ENCODE measurements at places on chromosomes 13 and 19.

GRCh38 chr13:35283856-35284255 lies 192.6 kb downstream of the MAB21L1 start:
- DNase-seq = no peak

DNA sequence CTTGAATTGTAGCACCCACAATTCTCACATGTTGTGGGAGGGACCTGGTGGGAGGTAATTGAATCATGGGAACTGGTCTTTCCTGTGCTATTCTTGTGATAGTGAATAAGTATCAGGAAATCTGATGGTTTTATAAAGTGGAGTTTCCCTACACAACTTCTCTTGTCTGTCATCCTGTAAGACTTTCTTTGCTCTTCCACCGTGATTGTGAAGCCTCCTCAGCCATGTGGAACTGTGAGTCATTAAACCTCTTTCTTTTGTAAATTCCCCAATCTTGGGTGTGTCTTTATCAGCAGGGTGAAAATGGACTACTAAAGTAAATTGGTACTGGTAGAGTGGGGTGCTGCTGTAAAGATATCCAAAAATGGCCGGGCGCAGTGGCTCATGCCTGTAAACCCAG lies 215.6 kb downstream of the LIG4 start:
- no peak for DNase-seq

GRCh38 chr13:48094404-48094780 lies 512 bp downstream of the MED4 start:
- peak; percentile 47 for DNase-seq

- no peak for DNase-seq
Measured at GRCh38 chr13:94419304-94419924, 60.1 kb downstream of the DCT start.

DNA sequence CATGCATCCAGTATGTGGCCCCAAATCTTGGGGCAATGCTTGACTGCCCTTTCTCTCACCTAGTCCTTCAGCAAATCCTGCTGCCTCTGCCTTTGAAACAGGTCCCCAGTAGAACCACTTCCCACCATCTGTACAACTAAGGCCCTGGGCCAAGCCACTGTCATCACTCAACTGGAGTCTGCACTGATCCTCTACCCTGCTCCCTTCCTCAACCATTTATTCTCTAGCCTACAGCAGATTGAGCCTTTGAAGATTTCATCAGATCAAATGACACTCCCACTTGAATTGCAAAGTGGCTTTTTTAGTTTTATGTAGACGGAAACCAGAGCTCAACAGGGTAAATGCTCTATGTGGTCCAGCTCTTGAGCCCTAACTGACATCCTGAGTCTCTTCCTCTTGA lies 43.5 kb downstream of the ATP8A2 start:
- peak; percentile 5 for DNase-seq

DNA sequence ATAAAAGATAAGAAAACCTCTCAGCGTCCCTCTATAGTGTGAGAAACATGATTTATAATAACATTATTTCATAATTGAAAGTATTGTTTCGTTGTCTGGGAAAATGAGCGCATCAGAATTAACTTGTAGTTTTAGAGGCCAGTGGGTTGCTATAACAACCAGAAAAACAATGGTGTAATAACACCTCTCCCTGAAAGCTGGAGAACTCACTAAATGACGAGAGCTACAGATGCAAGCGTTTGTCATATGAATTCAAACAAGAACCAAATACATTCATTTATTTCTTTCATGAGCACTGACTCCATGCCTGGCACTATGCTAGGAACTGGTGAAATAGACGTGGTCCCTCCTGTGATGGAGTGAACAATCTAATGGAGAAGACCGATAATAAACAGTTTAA lies 16.3 kb downstream of the KBTBD7 start:
- no peak for DNase-seq

DNA sequence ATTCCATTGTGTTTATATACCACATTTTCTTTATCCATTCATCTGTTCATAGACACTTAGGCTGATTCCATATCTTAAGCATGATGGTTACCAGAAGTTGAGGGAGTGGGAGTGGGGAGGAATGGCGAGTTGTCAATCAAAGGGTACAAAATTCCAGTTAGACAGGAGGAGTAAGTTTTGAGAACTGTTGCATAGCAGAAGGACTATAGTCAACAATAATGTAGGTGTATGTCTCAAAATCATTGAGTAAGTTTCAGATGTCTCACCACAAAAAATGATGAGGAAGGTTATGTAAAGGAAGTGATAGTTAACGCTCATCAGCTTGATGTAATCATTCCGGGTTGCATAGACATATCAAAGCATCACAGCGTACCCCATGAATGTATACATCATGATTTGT lies 4.6 kb upstream of the UBL3 start:
- no peak for DNase-seq

- DNase-seq = no peak
Measured at GRCh38 chr19:7706955-7707456, 5.1 kb upstream of the FCER2 start.

DNA sequence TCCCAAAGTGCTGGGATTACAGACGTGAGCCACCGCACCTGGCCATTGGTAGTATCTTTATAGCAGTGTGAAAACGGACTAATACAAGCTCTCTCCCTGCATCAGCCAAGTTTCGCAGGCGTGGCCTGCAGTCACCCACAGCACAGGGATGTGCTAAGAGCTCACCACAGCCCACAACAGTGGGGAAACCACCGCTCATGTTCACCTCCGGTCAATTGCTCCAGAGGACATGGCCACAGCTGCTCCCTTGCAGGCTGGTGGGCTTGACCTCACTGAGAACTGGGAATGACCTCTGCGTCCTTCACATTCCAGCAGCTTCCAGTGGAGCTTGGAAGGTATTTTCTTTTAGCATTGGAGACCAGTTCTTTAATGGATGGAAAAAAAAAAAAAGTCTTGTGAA lies 156.4 kb downstream of the KCTD15 start:
- DNase-seq = no peak

DNA sequence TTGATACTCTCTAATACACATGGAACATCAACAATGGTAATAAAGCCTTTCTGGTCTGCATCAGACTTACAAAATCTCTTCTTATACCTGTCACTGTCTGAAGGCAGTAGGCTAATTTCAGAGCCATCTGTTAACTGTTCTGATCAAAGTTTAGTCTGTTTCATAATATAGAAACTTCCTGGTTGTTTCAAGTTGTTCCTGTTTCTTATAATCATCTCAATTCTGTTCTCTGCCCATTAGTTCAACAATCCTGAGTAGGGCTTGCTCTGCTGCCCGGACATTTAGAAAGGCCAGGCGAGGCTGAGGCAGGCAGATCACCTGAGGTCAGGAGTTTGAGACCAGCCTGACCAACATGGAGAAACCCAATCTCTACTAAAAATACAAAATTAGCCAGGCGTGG lies 5.4 kb upstream of the ZSCAN5A start:
- no peak for DNase-seq

DNA sequence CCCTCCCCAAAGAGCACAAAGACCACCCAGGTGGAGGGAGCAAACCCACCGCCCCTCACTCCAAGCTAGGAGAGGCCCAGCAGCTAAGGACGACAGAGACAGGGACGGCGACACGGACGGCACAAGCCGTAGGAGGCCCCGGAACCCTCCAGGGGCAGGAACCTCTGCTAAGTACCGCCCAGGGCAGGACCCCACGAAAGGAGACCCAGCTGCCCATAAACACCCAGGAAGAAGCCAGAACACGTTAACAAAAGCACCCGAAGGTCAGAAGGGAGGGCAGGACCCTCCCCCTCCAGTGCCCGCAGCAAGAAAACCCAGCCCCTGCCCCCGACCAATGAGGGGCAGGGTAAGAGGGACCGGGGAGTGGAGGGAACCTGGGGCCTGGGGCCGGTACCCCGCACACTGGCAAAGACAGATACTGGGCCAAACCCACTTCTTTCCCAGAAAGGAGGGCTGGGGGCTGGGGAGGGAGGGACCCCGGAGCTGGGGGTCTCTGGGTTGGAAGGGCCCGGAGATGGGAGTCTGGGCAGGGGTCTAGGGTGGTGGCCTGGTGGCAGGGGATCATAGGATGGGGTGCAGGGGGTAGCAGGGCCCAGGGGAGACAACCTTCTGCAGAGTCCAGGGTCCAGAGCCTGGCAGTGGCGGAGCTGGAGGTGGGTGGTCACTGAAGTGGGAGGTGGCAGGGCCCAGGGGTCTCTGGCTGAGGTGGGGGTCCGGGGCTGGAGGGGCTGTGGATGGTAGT lies 2.4 kb downstream of the BTBD2 start:
- no peak for DNase-seq

- DNase-seq = no peak
Measured at GRCh38 chr13:33639626-33640080, 178.3 kb upstream of the RFC3 start.

GRCh38 chr13:94330552-94331071 lies 148.9 kb downstream of the DCT start:
- DNase-seq = no peak

- DNase-seq = no peak
Measured at GRCh38 chr19:4414800-4415321, 12.4 kb downstream of the CHAF1A start.

- no peak for DNase-seq
Measured at GRCh38 chr13:46178143-46178542, 3.8 kb downstream of the LCP1 start.

- DNase-seq = no peak
Measured at GRCh38 chr19:5891938-5892771, 11.4 kb downstream of the NDUFA11 start.

DNA sequence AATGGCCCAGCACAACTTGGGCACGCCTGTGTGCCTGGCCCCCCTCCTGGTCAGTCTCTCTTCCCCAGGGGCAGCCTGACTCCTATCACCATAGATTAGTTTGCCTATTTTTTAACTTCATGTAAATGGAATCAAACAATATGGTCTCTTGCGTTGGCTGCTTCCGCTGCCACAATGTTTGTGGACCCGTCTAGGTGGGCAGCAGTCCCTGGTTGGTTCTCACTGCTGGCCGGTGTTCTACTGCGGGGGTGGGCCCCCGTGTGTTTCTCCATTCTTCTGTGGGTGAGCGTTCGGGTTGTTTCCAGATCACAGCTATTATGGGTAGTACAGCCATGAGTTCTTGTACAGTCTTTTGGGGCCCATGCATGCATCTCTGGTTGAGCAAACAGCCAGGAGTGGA lies 47.3 kb downstream of the CEBPG start:
- DNase-seq = no peak

DNA sequence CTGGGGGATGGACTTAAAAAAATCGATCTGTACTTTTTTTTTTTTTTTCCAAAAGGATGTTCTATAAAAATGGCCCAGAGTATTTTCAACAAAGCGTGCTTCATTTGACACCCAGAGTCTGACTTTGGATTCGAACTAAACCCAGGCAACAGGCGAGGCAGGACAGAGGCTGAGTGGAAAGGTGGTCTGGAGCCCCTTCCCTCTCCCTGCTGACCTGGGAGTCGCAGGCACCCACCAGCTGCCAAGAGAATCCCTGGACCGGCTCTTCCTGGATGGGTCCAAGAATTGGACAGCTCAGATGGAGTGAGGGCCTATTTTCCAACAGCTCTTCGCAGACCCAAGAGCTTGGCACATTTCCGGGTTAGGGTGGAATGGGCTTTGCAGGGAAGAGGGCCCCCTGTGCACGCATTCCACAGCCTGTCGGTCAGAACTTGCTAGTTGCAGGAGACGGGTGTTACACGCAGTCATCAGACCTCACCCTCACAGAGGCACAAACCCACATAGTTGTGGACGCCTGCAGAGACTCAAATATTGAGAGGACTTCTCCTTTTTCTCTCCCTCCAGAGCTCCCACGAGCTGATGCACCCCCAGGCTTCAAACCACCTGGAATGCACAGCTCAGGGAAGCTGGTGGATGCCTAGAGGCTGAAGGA lies 15.2 kb downstream of the KCTD15 start:
- no peak for DNase-seq

- no peak for DNase-seq
Measured at GRCh38 chr19:11452620-11453310, 17.3 kb downstream of the PRKCSH start.

- DNase-seq = peak; percentile 51
Measured at GRCh38 chr19:2150794-2151338, 500 bp downstream of the AP3D1 start.

DNA sequence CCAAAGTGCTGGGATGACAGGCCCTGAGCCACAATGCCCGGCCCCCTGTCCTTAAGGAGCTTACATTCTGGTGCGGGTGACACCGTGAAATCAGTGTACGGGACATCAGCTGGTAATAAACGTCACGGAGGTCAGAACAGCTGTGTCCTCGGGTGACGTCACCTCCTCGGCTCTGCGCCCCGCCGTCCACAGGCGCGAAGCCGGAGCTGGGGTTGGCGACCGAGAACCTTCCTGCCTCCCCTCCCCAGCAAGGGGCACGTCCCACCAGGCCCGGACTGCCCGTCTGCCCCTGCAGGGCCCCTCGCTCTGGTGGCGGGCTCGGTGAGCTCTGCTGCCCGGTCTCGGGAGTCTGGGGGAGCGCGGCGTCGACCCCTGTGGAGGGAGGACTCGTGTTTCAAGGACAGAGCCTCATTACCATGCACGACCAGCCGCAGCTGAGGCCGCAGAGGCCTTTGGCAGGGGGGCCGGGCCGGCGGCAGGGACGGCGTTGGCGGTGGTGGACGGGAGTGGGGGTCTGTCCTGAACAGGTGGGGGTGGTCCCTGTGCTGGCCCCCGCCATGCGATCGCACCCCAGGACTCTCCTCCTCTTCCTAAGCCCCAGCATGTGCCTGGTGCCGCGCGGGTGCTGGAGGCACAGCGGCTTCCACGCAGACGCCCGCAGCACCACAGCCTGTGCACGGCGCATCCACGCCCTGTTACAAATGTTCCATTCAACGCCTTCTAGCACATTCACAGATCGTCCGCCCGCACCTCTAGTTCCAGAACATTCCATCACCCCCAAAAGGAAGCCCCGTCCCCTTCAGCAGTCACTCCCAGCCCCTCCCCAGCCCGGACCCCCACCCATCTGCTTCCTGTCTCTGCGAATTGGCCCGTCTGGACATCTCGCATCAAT lies 5.4 kb downstream of the LINGO3 start:
- DNase-seq = peak; percentile 72

- DNase-seq = no peak
Measured at GRCh38 chr19:18832306-18833140, 764 bp downstream of the UPF1 start.

GRCh38 chr13:113402471-113403254 lies 38.7 kb upstream of the GRTP1 start:
- DNase-seq = no peak

DNA sequence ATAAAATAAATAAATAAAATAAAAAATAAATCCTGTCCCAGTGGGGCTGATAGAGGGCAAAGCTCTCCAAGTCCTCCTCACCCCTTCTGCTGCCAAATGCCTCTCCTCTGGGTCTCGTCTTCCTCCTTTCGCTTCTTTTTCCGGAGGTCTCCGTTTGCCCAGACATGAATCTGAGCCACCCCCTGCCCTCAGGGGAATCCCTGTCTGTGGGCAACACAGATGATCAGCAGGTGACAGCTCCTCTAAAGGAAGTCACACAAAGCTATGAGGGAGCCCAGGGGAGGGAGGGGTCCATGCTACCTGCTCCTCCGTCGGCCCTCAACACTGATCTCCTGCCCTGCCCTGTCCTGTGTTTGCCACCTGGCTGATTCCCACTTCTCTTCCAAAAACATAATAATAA lies 479 bp downstream of the TMEM150B start:
- no peak for DNase-seq

- DNase-seq = no peak
Measured at GRCh38 chr13:45872566-45872965, 21.0 kb upstream of the SIAH3 start.

- DNase-seq = no peak
Measured at GRCh38 chr13:113938246-113938645, 35.6 kb downstream of the C13orf46 start.
